Right cardiac atrium (tissue), 5 donors: ENCODE measurements at places on chromosomes 7 and 10. TPM values are rescaled to one million over a fixed set of nuclear protein-coding genes. Genes with fewer than 3 reads are reported as not detected.

DNA sequence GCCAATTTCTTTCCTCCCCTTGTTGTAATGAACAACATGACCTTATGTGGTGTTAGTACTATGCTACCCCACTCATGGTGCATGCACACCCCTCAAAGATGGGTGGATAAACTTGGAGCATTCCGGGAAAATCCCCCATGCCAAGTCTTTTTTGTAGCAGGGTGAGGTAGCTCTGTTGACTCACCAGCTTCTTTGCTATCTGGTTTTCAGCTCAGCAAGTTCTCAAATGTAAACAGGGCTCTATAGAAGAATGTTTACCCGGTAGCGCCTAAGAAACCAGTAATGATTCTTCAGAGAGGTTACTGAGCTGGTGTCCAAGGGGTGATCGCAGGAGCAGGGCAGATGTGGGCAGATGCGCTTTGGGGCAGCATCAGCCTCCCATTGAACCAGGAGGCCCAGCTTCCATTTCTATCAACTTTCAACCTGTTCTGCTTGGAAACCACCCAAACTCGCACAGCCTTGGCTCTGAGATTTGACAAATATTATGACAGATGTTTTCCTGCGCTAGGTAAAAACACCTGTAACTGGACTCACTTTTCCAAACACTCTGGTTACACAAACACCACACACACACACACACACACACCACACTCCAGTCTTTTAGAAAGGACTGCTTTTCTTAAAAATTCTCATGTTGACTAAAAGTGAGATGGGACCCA lies 87.8 kb downstream of the ZRANB1 start:
- peak; percentile 22 for DNase-seq

GRCh38 chr7:130069179-130069977 lies 956 bp upstream of the KLHDC10 start:
- DNase-seq = no peak

DNA sequence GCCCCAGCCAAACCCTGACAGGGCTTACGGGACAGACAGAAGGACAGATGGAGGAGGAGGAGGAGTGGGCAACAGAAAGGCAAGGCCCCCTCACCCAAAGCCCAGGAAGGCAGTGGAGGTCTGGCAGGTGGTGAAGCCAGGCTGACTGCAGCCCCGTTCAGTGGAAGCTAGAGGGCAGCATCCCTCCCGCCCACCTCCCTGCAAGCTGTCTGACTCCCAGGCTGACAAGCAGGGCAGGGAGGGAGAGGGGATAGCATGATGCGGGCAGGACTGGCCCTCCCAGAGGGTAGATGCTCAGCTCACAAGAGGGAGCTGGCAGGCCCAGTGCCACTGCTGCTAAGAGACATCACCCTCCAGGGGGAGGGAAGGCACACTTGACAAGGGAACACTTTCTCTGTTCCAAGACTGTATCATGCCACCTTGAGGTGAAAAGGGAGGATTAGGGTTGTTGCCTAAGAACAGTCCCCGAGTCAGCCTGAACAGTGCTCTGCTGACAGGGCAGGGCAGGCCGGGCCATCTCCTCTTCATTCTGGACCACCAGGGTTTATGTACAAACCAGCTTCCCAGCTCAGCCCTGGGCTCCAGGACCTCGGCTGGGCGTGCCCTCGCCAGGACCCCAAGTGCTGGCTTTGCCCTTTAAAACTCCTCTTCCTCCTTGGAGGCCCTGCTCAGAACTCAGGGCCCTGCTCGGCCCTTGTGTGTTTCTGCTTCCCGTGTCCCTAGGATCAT lies 61.8 kb downstream of the RASGEF1A start:
- DNase-seq = peak; percentile 72

DNA sequence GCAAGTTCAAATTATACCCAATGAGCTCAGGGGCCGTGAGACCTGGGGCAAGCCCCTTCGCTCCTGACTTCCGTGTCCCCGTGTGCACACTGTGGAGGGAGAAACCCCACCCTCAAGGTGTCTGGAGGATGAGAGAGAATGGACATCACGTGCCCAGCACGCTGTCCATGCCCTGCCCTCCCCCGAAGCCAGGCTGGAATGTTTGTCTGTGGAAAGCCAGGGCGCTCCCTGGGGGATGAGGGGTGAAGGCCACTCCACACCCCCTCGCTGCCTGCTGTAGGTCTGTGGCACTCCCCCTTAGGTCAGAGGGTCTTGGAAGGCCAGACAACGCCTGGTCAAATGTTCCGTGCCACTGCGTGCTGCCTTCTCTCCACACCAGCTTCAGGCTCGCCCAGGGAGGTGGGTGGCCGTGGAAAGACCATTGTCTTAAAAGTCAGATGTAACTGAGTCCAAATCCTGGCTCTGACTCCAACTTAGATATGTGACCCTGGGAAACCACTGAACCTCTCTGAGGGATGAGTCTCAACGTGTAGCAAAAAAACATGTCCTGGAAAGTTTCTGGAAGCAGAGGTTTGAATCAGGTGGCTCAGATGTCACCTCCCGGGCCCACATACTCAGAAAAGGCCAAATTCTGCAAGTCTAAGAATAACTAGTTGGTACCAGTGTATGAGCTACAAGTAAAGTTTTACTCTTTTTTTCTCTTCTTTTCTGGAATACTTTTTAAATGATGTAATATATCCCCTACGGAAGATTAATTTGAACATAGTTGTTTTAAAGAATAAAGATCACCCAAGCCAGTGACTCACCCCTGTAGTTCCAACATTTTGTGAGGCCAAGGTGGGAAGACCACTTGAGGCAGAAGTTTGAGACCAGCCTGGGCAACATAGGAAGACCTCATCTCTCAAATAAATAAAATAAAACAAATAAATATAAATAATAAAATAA lies 24.9 kb downstream of the RCC1L start:
- DNase-seq = no peak

DNA sequence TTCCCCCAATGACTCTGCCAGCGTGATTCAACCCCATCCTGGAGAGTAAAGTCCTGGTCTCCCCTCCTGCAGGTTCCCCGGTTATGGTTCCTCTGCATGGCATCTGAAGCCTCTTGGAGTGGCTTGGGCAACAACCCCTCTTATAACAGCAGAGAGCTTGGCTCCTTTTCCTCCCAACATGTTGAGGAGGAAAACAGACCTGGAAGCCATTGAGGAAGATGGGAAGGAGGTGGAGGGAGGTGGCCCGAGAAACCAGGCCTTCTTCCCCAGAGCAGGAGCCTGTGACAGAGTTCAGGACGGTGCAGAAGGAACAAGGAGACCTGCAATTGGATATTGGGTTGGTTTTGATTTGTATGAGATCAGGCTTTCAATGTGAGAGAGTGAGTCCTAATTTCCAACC lies 184.0 kb upstream of the ADCY1 start:
- DNase-seq = no peak

- no peak for DNase-seq
Measured at GRCh38 chr10:72053690-72054089, 34.7 kb downstream of the SPOCK2 start.

- DNase-seq = no peak
Measured at GRCh38 chr7:42407833-42408232, 170.8 kb upstream of the GLI3 start.

GRCh38 chr10:63718421-63718820 lies 197.2 kb downstream of the REEP3 start:
- DNase-seq = no peak

- no peak for DNase-seq
Measured at GRCh38 chr7:13894377-13894776, 95.1 kb downstream of the ETV1 start.

GRCh38 chr10:33095867-33096815 lies 138.1 kb upstream of the ITGB1 start:
- no peak for DNase-seq

GRCh38 chr10:98262571-98262970 lies 5.4 kb downstream of the LOXL4 start:
- peak; percentile 78 for DNase-seq

DNA sequence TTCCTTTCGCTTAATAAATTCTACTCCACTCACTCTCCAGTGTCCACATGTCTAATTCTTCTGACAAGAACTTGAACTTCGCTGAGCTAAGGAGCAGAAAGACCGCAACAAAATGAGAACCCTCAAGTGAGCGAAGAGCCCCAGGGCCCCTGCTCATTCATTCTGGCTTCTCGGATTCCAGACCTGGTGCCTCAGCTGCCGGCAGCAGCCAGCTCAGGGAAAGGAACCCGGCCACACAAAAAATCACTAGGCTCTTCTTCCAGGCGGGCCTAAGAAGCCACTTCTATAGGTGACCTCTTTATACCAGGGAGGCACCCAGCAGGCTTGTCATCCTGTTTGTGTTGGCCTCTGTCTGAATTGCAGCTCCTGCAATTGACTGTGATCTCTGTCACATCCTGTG lies 33.3 kb downstream of the OTUD1 start:
- DNase-seq = no peak

Gene MSMB
- not detected for total RNA-seq

DNA sequence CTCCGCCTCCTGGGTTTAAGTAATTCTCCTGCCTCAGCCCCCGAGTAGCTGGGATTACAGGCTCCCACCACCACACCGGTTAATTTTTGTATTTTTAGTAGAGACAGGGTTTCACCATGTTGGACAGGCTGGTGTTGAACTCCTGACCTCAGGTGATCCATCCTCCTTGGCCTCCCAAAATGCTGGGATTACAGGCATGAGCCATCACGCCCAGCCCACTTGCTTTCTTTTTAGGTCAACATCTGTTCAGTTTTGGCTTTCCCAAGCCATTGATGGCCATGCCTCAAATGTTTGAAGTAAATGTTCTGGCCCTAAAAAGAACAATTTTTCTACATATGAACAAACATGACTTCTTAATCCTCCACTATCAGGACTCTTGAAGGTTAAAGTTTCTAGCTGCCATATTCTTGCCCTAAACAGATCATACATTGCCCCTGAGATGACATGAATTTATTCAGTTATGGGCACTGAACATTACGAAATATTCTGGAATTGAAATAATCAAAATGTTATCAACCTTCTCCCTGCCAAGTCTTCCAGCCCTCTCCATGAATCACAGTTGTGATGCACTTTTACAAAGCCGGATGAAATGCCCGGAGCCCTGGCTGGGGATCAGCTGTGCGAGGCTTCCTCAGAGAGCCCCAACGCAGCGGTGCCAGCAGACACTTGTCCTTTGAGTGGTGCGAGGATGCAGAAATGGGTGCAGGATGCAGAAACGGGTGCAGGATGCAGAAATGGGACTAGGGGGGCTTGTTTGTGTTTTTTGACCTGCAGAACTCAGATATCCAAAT lies 2.9 kb downstream of the MRLN start:
- peak; percentile 60 for DNase-seq
